Substantia nigra (tissue), 51 donors: ENCODE measurements at places on chromosomes 2 and 18.

DNA sequence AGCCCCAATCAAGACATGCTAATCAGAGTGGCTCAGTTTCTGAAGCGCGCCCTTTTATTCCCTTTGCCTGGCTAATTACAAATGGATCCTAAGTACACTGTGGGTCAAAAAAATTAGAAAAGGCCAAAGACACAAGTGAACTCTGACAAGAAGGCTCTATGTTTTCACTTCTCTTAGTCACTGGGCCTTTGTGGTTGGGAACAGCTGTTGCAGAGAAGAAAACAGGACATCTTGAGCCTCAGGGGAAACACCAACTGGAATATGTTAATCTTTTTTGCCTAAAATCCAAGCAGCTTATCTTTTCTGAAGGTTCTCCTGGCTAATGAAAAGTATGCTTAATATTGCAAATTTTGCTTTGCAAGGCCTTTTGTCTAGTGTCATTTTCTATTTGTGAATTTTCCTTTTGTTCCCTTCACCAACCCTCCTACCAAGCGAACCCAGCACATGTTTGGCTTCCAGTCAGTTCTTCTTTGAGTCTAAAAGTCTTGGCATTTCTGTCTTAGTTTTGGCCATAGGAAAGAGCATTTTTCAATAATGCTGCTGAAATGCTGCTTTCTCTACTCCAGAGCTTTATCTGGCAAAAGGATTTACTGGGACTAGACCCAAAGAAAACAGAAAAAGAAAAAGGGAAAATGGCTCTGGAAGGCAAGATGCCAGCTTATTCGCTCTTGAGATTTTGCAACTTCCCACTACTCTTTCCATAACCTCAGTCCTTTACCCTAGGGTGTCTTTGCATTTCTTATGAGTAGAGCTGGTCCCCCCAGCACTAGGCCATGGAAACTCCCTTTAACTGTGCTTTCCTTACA, 440.2 kb upstream of the ST6GAL2 start:
- DNase-seq = no peak

DNA sequence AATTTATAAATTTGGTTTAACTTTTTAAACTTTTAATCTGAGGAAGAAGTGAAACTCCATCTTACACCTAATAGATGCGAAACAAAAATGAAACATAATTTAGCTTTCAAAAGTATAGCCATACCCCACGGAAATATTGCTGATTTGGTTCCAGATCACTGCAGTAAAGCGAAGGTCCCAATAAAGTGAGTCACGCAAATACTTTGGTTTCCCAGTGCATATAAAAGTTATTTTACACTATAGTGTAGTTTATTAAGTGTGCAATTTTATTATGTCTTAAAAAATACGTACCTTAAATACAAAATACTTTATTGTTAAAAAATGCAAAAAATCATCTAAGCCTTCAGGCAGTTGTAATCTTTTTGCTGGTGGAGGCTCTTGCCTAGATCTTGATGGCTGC, 55.1 kb downstream of the TWSG1 start:
- DNase-seq = no peak

DNA sequence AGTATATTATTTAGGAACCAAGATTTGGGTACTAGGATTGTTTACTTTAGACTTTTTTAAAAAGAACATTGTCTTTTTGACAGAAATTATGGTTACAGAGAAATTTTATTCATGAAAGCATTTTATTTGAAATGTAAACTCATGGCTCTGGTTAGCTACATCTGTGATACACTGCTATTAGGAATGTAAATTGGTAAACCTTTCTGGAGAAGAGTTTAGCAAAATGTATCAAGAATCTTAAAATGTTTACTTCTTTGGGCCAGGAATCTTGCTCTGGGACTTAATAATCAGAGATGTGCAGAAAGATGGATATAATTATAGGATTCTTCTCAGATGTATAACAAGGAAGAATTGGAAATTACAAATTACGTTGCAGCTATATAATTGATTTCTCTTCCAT, 19.7 kb downstream of the MAP3K20 start:
- no peak for DNase-seq

GRCh38 chr2:179861027-179861415, 391 bp downstream of the ZNF385B start:
- no peak for DNase-seq

DNA sequence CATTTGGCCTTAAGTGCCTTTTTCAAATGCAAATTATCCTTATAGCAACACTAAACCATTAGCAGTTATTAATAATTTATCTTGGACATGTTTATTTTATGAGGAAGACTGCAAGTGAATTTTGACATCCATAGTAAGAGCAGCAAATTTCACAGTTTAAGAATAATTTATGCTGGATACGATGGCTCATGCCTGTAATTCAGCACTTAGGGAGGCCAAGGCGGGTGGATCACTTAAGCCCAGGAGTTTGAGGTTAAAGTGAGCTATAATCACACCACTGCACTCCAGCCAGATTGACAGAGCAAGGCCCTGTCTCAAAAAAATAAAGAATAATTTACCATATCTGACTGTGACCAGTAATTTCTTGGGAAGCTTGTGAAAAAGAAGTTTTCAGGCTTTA, 286.2 kb downstream of the TMX3 start:
- no peak for DNase-seq

DNA sequence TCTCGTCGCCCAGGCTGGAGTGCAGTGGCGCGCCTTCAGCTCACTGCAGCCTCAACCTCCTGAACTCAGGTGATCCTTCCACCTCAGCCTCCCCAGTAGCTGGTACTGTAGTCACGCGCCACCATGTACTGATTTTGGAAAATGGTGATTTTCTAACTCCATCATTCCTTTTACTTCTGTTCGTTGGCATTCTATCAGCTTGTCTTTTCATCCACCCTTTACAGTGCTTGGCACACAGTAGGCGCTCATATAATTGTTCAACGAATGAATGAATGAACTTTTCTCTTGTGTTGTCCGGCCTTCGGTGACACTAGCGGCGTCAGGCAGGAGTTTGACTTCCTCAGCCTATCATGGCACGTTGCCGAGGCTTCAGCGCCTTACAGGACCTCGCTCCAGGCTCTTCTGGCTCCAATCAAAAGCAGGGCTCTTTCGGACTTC, 373 bp upstream of the MTHFD2 start:
- DNase-seq = no peak

- no peak for DNase-seq
Observed at GRCh38 chr18:77733292-77733903, 483.8 kb downstream of the GALR1 start.

DNA sequence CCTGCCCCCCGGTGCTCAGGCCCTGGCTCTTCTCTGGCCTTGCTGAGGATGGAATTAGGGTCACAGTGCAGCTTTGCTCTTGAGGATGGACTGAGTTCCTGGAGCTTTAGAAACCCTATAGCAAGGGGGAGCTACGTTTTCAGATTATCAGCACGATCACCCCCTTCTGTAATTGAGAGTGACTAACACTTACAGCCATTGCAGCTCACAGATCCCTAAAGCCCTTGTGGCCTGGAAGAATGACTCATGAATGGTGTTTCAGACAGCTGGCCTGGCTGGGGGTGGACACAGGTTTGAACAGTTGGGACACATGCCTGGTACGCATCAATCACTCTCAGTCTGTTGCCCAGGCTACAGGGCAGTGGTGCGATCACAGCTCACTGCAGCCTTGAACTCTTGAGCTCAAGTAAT, 79.7 kb upstream of the IGFBP5 start:
- peak; percentile 1 for DNase-seq

- no peak for DNase-seq
Observed at GRCh38 chr18:54690198-54690597, 99.2 kb downstream of the DYNAP start.

- DNase-seq = no peak
Observed at GRCh38 chr2:105712981-105713596, 31.6 kb upstream of the NCK2 start.

- no peak for DNase-seq
Observed at GRCh38 chr2:181918188-181918587, 26.7 kb downstream of the ITPRID2 start.

- no peak for DNase-seq
Observed at GRCh38 chr2:224545884-224546644, 39.1 kb downstream of the CUL3 start.

- no peak for DNase-seq
Observed at GRCh38 chr2:216971593-216971992, 111.7 kb upstream of the TNP1 start.

DNA sequence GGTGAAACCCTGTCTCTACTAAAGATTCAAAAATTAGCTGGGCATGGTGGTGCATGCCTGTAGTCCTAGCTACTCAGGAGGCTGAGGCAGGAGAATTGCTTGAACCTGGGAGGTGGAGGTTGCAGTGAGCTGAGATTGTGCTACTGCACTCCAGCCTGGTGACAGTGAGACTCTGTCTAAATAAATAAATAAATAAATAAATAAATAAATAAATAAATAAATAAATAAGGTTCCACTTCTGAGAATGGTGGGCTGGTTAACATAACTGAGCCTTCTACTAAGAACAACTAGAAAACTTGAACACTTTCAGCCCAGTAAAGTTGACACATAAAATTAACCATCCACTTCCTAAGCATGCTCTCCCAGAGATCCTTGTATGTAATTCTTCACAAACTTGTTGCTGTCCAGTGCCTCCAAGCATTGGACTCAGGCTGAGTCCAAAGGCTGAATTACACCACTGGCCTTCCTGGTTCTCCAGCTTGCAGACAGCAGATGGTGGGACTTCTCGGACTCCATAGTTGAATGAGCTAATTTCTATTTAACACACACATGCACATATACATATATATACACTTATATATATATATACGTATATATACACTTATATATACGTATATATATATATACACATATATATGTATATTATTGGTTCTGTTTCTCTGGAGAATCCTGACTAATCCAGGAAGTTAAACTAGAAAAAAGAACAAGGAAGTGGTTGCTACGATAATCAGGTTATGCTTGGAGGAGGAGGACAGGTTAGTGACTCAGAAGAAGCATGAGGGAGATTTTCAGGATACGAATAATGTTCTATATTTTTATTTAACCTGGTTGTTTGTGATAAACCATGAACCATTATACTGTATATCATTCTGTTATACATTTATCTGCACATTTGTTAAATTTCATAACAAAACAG, 348.8 kb downstream of the METTL4 start:
- no peak for DNase-seq

GRCh38 chr18:77068321-77069312, 64.0 kb downstream of the MBP start:
- no peak for DNase-seq

GRCh38 chr2:8607606-8608005, 74.2 kb upstream of the ID2 start:
- DNase-seq = no peak

DNA sequence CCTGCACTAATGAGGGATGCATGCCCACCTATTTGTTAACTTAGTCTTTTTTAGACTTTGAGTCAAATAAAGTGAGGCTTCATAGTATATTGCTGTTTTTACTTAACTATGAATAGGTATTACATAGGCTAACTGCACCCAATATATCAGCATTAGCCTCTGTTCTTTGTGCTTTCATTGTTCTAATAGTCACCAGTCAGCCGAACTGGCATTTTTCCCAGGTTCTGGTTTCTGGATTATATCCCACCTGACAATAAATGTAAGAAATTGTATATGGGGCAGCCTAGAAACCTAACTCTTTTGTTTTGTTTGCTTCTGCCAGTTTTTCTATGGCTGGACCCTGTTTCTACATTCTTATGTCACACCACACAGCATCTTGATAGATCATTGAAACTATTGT, 1672.4 kb upstream of the LRRTM1 start:
- no peak for DNase-seq

GRCh38 chr18:79532313-79533007, 136.7 kb downstream of the NFATC1 start:
- DNase-seq = no peak
